ENCODE measurements at places on chromosomes 2 and 18.

DNA sequence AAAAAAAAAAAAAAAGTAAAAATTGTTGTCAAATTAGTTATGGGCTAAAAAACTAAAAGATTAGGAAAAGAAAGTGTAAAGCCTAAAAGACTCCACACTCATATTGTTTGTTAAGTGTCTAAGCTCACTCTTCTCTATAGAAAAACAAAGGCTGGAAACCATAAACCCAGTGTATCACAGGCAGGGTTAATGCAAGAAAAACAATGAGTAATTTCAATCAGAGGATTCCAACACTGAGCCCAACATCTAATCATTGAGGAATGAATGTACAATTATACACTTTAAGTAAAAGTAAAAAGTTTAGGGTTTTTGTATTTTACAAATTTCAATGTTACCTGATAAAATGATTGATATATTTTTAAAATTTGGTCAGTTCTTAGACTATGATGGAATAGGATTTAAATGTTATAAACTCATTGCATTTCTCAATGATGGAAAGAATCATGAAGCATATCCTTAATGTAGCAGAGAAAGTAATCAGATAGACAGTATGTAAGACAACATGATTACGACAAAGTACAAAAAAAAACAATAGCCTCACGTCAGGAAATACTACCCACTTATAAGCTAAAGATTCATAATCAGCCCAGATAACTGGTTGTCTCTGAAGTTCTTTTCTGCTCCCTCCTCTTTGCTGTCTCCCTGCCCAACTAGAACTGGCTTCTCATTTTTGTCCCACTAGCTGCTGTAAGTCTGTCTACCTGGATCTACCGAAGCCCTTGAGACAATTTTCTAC, 44.5 kb upstream of the SP3 start:
- DNase-seq, result no peak

DNA sequence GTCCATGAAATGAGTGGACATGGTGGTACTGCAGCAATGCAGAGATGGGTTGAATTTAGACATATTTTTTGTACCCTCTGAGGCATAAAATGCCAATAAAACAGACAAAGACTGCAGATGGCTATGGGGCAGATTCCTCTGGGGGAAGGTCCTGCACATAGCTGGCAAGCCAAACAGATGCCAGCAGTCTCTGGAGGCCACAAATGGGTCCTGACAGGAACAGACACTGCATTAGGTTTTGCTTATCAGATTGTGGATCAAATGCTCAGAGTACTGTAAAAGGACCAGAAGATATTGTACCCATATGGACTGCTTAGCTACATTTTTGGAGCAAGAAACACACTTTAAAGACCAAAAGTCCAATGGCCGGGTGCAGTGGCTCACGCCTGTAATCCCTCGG, 40.9 kb upstream of the ORC2 start:
- no peak for DNase-seq

- DNase-seq, result no peak
These were observed 76.4 kb downstream of the HDAC4 start for GRCh38 chr2:239324456-239324855.

DNA sequence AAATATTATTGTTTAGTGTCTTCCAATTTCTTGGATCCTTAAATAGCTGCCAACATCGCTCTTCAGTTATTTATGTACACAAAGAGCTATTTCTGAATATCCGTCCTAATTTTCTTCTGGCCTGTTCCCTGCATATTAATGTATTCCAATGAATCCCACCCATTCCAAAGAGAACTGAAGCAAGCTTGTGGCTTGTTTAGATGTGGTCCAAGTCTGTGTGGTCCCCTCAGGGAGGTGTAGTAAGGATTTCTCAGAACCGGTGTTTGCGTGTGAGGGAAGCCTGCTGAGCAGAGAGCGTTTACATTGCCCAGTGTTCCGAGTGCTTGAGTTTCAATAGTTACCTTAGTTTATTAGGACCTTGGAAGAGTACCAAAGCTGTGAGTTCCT, 25.1 kb upstream of the IL1R1 start:
- DNase-seq, result no peak

DNA sequence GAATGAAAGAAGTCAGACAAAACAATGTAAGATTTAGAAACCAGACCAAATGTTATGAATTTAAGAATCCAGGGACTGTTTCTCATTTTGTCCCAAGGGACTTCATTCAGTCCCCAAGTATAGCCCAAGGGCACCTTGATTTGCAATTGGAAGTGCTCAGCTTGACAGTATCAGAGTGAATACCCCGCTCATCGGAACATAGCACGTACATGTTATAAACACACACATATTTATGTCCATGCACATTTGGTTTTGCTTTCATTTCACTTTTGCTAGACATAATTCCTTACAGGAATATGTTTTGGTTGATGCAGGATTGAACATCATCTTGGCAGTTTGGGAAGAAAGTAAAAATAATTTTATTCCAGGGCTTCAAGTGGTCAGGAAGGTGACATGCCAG, 100.2 kb downstream of the PID1 start:
- no peak for DNase-seq

DNA sequence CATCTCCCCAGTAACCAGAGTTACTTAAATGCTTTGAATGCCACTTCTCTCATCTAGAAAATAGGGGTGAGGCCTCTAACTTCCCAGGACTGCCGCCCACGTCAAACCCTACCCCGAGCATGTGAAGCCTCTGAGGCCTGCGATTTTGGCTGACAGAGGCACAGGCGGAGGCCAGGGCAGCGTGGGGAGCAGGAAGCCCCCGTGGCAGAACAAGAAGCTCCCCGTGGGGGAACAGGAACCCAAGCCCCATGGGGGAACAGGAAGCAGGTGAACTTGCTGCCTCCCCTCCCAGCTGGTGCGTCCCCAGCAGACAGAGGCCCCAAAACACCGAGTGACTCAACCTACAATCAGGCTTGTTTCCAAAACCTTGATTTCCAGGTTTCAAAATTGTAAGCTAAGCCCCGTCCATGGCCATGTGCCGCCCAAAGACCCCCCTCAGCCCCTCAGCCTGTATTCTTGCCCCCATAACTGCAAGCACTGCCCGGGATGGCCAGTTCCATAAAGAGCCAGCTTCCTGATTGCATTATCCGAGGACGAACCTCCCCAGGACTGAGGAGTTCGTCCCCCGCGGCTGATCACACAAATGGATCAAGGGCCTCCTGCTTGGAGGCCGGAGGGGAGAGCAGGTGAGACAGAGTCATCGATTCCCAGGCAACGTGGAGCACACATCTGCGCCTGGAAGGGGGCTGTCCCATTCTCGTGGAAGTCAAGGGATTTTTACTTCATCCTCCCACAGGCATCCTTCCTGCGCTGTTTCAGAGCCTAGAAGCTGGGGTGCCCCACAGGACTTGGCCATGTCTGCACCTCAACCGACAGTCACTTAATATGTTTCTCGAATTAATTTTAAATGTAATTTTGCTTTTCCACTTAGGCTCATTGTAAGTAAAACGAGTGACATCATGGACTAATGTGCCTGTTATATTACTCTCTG, 36.3 kb upstream of the CTDP1 start:
- DNase-seq, result no peak

DNA sequence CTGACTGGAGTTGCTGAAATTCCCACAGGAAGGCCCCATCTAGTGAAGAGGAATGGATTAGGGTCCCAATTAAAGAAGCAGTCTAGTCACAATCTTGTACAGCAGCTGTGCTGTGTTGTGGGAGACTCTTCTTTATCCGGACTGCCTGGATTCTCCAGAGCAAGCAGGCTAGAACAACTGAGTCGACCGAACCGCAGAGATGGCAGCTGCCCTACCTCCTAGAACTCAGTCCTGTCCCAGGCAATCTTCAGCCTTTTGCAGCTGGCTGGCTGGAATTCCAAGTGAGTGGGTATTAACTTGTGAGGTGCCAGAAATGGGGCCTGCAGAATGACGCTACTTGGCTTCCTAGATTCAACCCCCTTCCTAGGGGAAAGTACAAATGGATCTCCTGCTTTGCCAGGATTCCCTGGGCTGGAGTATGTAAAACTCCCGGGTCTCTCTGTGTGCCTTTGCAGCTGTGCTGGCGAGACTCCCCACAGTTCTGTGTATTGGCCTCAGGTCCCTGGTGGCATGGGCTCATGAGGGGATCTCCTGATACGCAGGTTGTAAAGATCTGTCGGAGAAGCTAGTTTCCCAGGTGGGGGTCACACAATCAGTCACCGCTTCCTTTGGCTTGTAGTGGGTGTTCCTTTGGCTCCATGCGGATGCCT, 1952.6 kb upstream of the LRRTM1 start:
- DNase-seq, result no peak

DNA sequence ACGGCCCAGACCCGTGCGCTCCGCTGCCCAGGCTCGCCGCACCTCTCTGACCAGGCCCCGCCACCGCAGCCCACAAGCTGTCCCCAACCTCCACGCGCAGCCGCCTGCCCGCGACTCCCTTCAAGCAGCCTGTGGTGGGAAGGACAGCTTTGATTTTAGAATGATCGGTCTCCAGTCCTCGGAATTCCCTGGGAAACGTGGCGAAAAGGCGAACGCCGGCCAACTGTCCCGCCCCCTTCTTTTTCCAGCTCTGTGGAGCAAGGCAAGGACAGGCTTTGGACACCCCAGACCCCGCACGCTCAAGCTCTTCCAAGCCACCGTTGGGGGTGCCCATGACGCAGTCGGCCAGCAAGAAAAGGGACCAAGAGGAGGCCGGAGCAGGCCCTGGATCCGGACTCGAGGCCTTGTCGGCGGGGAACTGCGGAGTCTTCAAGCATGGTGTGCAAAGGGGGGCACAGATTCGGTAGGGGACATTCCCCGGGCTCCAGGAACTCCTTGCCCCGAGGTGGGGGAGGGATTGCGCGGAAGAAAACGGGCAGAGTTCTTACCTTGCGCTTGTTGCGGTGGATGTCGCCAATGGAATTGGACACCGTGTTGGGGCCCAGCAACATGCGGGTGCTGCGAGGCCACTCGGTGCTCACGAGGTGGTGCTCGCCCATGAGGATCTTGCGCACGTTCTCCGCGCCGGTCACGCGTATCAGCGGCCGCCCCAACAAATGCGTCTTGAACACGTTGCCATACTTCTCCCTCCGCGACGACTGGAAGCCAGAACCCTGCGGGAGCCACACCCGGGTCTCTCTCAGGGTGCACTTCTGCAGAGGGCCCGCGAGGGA, 4.0 kb downstream of the CYP26B1 start:
- no peak for DNase-seq

DNA sequence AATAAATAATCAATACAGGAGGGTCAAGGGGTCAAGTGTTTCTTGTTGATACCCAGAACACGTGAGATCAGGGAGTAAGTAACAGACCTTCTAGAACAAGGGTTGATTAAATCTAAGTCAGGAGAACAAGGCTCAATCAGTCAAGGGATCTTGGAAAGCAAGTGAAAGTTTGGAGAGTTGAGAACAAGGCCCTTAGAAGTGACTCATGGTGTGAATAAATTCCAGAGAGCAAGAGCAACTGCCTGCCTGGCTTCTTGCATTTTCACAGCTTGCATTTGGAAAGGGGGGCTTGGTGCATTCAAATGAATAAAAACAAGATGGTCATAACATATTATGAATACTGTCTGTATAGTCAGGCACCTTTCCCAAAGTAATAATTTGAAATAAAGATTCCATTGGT, 256.1 kb downstream of the DPP10 start:
- no peak for DNase-seq

GRCh38 chr18:60311676-60312360, 60.8 kb downstream of the MC4R start:
- no peak for DNase-seq

- DNase-seq, result no peak
These were observed 49.2 kb upstream of the TEX51 start for GRCh38 chr2:126849486-126849885.

DNA sequence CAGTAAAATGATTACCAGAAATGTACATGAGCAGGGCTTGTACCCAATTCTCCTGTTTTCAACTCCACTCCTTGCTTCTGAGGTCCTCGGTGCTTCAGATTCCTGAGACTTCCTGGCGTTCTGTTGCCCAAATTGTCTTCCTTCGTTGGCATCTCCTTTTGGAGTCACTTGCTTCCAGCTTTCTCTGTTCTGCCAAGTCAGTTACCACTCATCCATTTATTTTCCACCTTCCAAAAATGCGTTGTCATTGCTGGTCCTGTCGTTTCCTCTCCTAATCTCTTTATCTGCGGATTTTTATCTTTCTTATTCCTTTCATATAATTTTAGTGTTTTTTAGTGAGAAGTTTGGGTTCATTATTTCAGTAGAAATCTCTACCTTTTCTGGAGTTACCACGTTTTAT, 18.5 kb upstream of the EFR3B start:
- no peak for DNase-seq

DNA sequence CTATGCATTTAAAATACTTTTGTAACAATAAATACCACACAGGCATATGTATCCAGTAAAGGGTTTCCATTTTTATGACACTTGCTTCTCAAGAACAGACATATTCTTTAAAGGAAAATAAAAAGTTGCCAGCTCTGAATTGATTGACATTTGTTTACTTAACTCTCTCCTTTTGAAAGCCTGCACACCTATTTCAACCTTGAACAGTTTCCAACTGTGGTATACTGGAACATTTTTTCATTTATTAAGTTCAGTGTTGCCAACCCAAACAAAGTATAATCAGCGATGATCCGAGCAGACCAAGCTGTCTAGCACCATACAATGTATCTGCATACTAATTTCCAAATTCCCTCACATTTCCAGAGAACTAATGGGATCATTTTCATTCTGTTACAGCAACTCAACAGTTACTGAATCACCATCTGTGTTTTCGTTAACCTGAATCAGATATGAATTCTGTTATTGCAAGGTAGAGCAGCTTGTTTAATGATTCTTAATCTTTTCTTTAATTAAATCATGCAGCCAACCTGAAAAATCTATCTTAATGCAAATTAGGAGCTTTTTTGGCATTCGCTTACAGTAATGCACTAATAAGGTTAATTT, 725.5 kb upstream of the ZEB2 start:
- no peak for DNase-seq
